ENCODE measurements at places on chromosomes 1 and 21. TPM values are rescaled to one million over a fixed set of nuclear protein-coding genes. Genes with fewer than 3 reads are reported as not detected.

Gene OR6N2
- not detected for polyA plus RNA-seq

Gene GJB4
- polyA plus RNA-seq = not detected

DNA sequence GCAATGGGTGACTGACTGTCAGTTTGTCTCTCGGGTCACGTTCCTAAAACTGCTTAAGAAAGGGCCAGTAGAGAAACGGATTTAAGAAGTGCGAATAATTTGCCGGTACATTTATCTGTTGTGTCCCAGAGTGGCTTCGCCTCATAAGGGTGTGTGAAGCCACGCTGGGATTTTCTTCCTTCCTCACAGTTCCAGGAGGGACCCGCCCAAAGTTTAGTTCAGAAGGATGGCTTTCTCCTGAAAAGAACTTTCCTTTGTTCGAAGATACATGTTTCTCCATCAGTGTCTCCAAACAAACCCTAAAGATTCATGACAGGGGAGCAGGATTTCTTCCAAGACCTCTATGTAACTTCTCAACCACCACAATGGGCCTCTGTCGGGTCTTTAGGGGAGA lies 49.8 kb downstream of the ADAMTS1 start:
- DNase-seq = no peak

DNA sequence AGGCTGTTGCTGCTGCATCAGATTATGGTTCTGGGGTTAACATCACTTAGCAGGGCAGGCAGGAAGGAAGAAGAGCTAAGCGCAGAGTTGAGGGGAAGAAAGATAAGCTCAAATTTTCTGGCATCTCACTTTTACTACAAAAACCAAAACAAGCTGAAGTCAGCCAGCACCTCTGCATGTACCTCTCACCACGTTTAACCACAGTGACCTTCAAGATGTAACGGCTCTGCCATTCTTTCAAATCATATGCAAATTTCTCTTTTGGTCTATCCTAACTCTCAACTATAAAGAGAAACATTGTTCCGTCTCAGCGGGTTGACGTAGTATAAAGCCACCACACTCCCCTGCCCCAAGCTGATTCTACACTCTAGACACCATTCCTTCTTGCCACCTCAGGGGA lies 154.4 kb downstream of the OMA1 start:
- DNase-seq = no peak

DNA sequence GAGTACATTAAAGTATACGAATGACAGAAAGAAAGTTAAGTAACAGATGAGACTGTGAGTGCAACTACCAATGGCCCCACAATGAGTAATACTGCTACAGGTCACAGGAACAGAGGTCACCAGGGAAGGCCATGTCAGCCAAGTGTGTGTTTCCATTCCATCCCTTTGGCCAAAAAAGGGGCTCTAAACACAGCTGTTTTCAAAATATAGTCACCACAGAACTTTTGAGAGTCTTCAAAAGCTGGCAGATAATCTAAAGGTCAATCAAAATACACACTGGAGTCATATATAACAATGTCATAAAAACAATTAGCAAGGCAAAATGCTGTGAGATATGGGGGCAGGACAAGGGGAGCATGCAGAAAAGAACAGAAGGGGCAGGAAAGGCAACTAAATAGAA lies 10.2 kb downstream of the USP24 start:
- DNase-seq = no peak

DNA sequence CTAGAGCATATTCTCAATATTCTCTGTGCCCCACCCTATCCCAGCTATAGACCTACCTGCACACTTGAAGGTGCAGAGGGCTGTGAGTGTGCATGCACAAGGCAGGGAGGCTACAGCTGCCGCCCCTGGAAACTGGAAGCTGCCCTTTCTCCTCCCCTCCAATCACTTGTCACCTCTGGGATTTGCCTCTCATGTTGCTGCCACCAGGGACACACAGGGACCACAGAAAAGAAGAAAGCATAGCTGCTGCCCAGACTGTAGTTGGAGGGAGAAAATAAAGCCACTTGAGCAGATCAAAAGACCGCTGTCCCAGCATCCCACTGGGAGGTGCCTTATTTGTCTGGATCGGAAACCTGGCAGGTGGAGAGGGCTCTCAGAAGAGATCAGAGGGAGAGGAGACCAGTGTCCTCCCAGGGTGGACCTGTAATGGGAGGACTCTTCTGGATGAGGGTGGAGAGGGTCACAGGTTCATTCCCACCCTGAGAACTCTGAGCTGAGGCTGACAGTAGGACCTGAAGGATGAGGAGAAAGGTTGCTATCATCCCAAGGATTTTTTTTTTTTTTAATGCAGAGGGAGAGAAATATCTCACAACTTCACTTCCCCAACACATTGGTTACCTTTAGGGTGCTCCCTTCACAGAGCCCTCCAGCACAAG lies 7.6 kb upstream of the INPP5B start:
- no peak for DNase-seq

Measured in muscle of back (tissue), 13 donors.